ENCODE measurements at places on chromosomes 5 and 9. TPM values are rescaled to one million over a fixed set of nuclear protein-coding genes. Genes with fewer than 3 reads are reported as not detected.
A peak's percentile ranks its signal among the peaks of the same experiment; 100 is the strongest.

The SLC34A3 gene
- not detected for total RNA-seq

DNA sequence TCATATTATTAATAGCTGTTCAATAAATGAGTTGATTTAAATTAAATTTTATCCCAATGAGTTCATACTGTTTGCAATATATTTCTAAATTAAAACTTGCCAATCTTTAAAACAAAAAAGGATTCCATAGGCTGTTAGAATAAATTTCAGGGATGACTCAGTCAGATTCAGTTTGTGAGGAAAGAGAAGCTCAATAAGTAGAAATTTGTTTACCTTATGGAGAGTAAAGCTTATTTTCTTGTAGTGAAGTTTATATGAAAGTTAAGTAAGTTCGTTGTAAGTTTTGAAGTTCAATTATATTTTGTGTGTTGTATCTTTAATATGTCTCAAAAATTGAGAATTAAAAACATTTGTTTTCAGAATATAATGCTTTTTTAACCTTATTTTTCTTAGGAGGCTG lies 29.0 kb downstream of the GPBP1 start:
- DNase-seq = no peak
- H3K4me1 ChIP-seq = peaks cover 25% of the 10 kb centered on the region
- no peaks in the 10 kb centered on the region for H3K27me3 ChIP-seq
- peak overlapping the region; percentile 21 for H3K27ac ChIP-seq
- no peaks in the 10 kb centered on the region for H3K36me3 ChIP-seq
- H3K4me3 ChIP-seq = no peak overlapping the region

DNA sequence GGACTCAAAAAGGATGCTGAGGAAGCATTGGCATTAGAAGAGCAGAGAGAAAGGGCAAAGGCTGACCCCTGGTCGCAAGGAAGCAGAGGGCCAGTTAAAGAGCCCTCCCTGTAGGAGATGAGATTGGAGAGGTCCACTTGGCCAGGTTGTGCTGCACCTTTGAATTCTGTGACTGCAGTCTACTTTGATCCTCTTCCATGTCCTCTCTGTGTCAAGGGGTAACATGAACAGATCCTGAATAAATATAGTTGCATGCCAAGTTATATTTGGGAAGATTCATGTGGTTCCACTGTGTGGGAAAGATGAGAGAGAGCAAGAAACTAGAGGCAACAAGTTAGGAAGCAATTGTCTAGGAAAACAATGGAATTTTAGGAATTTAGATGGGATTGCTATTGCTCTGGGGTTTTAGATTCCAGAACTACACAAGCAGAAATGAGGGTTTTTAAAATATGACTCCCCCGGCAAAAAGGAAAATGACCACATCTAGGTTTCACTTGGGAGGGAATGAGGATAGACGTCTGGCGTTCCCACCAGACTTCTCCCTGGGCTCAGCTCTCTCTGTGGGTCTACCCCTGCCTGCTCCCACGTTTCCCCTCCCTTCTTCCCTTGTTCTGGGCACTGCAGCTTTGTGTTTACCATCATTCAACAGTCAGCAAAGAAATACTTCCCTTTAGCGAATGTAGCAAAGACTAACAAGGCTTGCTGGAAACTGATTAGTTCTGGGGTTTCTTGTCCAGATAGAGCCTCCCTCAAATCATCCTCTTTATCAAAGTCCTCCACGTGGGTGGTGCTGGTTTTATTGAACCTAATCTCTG lies 63.6 kb downstream of the SNX18 start:
- no peak overlapping the region for H3K4me3 ChIP-seq
- H3K27ac ChIP-seq = no peak overlapping the region
- no peaks in the 10 kb centered on the region for H3K27me3 ChIP-seq
- no peak for DNase-seq
- H3K4me1 ChIP-seq = no peaks in the 10 kb centered on the region
- no peaks in the 10 kb centered on the region for H3K36me3 ChIP-seq

DNA sequence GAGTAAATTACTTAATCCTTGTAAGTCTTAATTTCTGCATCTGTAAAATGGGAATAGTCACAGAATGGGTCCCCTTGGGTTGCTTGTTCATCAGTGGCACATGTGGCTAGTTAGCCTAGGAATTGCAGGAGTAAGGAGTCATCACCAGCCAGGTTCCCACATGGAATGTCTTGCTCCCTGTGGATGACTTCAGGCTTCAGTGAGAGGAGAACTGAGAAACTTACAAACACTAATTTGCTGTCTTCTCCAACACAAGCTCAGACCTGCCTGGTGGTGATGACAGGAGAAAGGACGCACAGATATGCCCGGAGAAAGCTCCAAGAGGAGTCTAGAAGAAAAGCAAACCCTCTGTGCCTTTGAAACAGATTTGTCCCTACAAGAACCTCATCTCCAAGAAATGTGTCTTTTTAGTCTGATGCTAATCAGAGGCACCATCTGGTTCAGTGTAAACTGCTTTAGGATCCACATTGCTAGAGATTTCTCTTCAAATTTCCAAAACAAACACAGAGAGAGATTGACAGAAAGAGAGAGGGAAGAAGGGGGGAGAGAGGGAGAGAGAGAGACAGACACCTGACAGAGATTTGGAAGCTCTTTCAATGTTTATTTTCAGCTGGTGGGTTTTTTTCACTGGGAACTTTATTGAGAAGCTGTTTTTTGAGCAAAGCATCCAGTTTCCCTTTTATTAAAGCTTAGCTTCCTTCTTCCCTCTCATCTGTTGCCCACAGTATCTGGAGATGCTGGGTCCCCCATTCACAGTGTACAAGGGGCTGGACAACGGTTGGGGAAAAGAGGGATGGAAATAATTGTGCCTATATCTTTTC lies 128.3 kb downstream of the DOCK2 start:
- H3K27ac ChIP-seq = no peak overlapping the region
- no peaks in the 10 kb centered on the region for H3K27me3 ChIP-seq
- H3K4me3 ChIP-seq = no peak overlapping the region
- H3K4me1 ChIP-seq = peaks cover 9% of the 10 kb centered on the region

DNA sequence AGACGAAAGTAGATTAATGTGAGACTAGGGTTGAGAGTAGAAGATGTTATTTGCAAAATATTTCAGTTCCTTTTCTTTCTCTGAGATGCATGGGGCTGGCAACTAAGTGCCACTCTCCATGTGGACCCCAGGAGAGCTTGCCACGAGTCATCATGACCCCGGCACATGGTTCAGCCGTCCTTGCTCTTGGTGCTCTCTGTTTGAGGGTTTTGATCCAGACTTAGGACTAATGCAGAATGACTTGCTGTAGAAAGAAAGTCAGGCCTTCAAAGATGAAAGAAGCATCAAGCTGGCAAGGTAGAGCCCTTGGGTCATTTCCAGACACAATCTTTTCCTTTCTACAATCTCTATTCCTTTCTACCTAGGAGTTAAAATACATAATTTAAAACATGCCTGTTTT lies 84.7 kb downstream of the RASGRF2 start:
- H3K27ac ChIP-seq = no peak overlapping the region
- DNase-seq = no peak
- no peaks in the 10 kb centered on the region for H3K27me3 ChIP-seq
- H3K4me3 ChIP-seq = no peak overlapping the region
- no peaks in the 10 kb centered on the region for H3K4me1 ChIP-seq

All from adrenal gland (tissue), 19 donors.